ENCODE measurements at places on chromosomes 7 and 10. TPM values are rescaled to one million over a fixed set of nuclear protein-coding genes. Genes with fewer than 3 reads are reported as not detected.

CYP26C1 gene
- total RNA-seq = not detected

OIT3 gene
- total RNA-seq = 0.40 TPM

DNA sequence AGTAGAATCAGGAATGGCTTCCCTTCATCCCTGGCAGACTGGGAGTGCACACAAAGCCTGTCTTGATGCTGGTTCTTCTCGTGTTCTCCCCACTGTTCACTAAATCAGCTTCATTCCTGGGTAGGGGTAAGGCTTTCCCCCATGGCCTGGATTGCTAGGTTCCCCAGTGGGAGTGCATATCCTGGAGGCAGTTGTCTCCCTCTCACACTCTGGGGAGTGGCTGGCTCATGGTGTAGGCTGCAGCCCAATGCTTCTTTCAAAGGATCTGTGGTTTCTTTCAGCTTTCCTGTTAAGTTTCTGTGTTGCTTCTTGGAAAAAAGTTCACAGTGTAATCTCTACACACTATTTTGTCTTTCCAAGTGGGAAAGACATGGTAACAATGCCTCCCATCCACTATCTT, 32.6 kb upstream of the ARMC3 start:
- DNase-seq = no peak

MPP7 gene
- total RNA-seq = 15.4 TPM

DNA sequence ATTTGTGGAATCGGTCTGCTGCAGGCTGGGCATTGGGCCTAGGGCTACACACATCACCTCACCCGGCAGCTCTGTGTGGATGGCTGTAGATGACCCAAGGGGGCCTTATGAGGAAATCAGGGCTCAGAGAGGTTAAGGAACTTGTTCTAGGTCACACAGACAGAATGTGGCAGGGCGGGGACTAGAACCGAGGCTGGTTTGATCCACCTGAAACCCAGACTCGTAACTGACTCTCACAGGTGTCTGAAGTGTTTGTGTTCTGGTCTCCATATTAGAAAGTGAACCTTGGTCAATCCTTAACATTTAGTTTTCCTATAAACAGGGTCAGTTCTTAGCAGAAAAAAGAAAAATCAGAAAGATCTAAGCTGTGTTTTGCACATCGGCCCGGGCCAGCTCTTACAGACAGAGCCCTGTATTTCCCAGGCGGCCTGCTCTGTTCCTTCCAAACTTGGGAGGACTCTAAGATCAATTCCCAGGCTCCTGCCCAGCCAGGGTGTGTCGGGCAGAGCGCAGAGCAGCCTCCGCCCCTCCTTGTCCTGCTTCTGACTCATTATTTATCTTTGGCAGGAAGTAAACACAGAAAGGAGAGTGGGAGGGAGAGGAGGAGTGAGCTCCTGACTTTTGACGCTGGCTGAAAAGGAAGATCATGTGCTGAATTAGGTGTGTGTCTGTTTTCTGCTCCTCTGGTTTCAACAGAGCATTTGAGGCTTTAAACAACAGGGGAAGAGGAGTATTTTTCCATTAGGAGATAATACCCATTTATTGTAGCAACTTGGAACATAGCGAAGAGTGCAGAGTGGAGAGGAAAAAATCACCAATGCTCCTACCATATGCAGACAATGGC, 74.1 kb downstream of the TACC2 start:
- peak; percentile 84 for DNase-seq

DNA sequence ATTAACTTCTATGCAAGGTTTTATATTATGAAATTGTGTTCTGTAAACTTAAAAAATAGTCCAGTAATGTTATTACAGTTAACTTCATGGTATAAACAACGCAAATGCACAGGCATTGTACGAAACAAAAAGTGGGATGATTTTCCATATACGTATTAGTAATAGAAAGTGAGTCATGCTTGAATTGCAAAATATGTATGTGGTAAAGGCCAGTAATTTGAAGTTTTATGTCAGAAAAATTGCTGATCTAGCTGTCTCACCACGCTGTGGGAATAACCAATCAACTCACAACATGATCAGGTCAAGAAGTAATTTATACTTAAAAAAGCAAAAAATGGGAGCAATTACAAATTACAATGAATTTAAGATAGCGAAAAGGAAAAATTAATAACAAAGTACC, 37.0 kb upstream of the GLI3 start:
- no peak for DNase-seq

OR9A2 gene
- total RNA-seq = not detected

- no peak for DNase-seq
Measured at GRCh38 chr7:15478401-15478800, 83.4 kb downstream of the AGMO start.

ACTL6B gene
- total RNA-seq = not detected

GRCh38 chr7:126768836-126769235, 483.9 kb downstream of the GRM8 start:
- no peak for DNase-seq

OPN4 gene
- total RNA-seq = not detected

DNA sequence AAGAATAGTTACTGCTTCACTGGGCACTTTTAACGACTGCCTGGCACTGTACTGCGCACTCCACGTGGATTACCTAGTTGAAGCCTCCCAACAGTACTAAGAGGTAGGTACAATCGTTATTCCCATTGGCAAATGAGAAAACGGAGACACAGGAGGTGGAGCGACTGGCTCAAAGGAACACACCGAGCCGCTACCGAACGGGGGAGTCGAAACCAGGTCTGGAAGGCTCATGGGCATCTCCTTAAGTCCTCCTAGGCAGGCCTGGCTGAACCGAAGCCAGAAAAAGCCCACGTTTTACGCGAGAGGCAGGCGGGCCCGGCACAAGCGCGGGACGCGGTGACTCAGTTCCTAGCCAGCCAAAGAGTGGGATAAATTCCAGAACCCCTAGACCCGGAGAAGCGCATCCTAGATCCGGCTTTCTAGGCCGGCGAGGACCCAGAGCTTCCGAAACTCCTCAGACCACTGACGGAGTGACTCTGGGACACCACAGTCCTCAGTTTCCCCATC, 472 bp downstream of the PDAP1 start:
- peak; percentile 64 for DNase-seq

DNA sequence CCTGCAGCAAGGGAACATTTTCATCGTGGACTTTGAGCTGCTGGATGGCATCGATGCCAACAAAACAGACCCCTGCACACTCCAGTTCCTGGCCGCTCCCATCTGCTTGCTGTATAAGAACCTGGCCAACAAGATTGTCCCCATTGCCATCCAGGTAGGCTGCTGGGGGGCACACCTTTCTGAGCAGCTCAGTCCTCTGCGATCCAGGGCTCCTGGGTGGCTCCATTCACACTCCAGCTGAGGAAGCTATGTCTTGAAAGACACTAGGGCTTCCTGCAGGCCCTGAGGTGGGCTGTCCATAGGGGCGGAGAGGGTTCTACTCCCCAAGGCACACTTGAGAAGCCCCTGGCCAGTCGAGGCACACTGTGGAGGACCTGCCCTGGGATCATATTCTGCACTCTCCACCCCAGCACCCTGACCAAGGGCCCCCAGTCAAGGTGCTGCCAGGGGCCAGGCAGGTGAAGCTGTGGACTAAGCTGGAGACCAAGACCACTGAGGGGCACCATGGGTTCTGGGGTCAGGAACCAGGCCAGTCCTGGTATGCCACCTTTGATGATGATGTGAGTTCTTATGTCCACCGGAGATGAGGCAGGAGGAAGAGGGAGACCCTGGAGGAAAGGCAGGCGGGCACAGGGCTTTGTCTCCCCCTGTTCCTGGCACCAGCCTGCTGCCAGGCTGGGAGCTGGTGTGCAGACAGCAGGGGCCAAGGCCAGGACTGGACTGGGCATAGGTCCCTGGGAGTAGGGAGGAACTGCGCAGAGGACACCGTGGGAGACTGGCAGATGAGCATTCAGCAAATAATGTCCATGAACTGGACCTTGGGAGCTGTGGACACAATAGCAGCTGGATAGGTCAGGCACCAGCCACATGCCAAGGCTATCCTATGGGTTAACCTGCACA, 54.8 kb downstream of the ALOX5 start:
- no peak for DNase-seq

DNA sequence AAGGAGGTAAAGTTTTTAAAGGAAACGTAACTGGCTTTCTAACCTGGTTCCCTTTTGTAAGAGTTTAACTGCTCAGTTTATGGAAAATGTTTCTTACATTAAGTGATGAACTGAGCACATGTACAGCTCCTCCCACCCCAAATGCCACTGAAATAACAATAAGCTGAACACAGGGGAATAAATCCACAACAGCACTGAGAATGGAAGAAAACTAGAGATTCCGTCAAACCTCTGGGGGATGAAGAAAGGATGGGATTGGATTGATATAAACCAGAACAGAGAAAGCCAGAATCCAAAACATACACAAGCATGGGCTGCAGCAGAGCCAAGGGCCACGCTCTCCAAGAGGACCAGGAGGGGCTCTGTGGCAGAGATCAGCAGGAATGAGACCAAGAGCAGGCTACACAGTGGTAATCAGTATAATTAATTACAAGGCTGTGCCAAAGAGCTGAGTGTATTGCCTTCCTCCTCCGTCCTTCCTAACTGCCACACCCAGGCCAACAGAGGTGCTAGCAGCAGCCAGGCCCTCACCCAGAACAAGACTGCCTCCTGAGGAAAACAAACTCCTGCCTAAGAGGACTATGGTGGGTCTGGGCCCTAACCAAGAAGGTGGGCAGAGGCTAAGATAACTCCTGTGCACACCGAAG, 73.9 kb downstream of the KIAA1549 start:
- DNase-seq = no peak

- DNase-seq = peak; percentile 46
Measured at GRCh38 chr7:28272461-28272877, 91.9 kb upstream of the JAZF1 start.

AKR1C8 gene
- not detected for total RNA-seq

- no peak for DNase-seq
Measured at GRCh38 chr7:130831817-130832481, 97.9 kb upstream of the KLF14 start.

GRCh38 chr10:88541116-88541626, 41.9 kb downstream of the RNLS start:
- no peak for DNase-seq

DNA sequence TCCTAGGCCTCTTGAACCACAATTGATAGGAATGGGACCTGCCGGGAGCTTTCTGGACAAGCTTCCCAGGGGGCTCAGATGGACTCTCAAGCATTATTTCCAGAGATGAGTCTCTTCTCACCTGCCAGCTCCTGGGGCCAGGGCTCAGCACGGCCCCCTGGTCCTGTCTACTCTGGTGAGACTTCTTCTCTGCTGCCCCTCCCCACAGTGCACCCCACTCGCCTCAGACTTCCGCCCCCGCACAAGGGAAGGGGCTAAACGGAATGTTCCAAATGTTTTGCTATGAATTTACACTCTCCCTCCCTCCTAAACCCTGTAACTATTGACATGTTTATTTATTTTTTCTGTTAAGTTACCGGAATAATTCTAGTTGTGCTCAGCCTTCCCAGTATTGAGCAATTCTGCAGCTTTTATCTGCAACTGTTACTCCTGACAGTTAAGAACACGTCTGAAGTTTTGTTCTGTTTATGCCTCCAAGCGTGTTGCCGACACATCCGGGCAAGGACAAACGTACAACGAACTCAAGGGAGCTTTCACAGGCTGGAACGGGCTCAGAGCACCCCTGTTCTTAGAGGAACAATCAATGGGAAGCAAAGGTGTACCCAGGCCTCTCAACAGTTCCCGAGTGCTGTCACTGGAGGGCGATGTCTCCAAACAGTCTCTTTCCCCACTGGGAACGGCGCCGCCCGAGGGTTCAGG, 55.2 kb downstream of the FHIP2A start:
- DNase-seq = peak; percentile 71

NEBL gene
- 9.8 TPM for total RNA-seq

GRCh38 chr10:48551861-48552591, 52.8 kb downstream of the ARHGAP22 start:
- DNase-seq = no peak

GRCh38 chr7:159328096-159328495, 183.4 kb upstream of the VIPR2 start:
- no peak for DNase-seq

GRCh38 chr7:2993868-2994267, 49.8 kb downstream of the CARD11 start:
- peak; percentile 72 for DNase-seq

WDR86 gene
- total RNA-seq = 6.6 TPM

- DNase-seq = no peak
Measured at GRCh38 chr10:24680647-24681524, 42.8 kb downstream of the ARHGAP21 start.

DNA sequence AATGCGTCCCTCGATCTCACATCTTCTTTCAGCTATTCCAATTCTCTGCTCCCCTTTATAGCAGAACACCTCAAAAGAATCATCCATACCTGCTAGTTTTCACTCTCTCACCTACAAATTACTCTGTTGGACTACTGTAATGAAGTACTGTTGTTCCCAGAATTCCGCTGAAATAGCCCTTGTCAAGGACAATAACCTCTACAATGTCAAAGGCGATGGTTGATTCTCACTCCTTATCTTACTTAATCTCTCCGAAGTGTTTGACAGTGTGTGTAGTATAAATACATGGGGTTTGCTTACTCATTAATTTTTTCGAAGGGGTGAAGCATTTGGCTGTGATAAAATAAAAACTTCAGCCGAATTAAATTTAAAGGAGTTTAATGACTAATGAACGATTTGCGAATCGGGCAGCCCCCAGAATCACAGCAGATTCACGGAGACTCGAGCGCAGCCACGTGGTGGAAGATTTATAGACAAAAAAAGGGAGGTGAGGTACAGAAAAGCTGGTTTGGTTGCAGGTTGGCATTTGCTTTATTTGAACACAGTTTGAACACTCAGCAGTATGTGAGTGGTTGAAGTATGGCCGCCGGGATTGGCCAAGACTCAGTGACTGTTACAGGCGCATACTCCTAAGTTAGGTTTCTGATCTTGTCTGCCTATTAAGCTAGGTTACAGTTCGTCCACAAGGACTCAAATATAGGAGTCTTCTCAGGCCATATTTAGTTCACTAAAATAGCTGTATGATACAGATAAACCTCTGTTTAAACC, 29.8 kb downstream of the SYPL1 start:
- no peak for DNase-seq

DNA sequence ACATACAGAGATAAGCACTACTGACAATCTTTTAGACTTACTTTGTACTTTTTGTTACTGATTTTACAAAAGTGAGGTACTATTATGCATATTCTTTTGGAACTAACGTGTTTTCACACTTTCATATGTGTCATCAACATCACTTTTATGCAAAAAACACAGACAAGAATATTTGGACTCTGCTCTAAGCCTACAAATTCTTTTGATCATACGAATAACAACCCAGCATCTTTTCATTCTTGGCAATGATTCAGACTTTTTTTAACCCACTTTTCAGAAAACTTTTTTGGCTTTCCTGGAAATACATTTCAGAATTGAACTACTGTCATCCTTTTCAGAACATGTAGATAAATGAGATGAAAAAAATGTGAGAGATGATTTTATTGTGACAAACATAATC, 30.2 kb downstream of the USP6NL start:
- DNase-seq = no peak

PROSER2 gene
- total RNA-seq = 2.3 TPM

- DNase-seq = no peak
Measured at GRCh38 chr10:84356928-84357327, 28.5 kb downstream of the CCSER2 start.

ARHGEF5 gene
- 86.2 TPM for total RNA-seq

JAZF1 gene
- 2.2 TPM for total RNA-seq

DNA sequence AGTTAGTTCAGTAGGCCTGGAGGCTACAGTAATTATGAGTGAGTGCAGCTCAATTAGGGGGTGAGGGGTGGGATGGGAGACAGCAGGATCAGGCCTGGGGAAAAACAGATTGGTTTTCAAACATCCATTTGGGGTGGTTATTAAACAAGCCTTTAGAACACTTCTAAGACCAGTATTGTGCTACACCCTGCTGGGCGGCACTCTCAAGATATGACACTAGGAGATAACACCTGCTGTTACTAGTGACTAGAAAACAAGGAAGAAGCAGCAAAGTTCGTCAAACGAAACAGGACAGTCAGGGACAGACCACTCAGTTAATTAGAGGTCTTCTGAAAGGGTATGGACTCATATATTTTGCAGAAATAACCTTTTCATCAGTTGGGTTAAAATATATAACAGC, 353.6 kb downstream of the PTEN start:
- peak; percentile 21 for DNase-seq
